ENCODE measurements at places on chromosomes 4 and X.

DNA sequence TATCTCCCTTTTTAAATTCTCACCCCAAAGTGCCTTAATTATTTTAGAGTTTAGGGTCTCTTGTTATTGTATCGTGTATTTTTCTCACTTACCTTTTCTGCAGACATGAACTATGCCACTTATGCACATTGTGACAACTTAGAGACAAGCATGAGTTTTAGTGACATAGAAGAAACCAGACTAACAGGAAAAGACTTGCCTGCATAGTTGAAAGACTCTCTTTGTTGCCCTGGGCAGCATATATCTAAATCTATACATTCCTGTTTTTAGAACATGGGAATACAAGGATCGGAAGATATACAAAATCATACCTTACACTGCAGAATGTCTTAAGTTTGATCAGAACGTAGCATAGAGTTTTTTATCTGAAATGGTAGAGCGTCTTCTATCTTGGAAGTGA is 45.1 kb upstream of the ANKRD17 start:
- no peak for DNase-seq

GRCh38 chr4:30727409-30727808 is 7.2 kb downstream of the PCDH7 start:
- no peak for DNase-seq

- no peak for DNase-seq
Observed at GRCh38 chr4:52713456-52713937, 37.7 kb downstream of the ERVMER34-1 start.

GRCh38 chr4:28432348-28433025 is 1571.8 kb downstream of the STIM2 start:
- DNase-seq = no peak

- DNase-seq = no peak
Observed at GRCh38 chrX:153387345-153387744, 13.8 kb downstream of the PNMA6E start.

GRCh38 chr4:74206088-74206825 is 48.3 kb downstream of the MTHFD2L start:
- DNase-seq = no peak

DNA sequence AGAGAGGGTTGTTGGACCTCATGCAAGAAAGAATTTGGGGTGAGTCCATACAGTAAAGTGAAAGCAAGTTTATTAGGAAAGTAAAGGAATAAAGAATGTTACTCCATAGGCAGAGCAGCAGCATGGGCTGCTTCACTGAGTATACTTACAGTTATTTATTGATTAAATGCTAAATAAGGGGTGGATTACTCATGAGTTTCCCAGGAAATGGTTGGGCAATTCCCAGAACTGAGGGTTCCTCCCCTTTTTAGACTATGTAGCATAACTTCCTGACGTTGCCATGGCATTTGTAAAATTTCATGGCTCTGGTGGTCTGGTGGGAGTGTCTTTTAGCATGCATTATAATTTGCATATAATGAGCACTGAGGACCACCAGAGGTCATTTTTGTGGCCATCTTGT is 16.7 kb downstream of the PPP4R3C start:
- no peak for DNase-seq

DNA sequence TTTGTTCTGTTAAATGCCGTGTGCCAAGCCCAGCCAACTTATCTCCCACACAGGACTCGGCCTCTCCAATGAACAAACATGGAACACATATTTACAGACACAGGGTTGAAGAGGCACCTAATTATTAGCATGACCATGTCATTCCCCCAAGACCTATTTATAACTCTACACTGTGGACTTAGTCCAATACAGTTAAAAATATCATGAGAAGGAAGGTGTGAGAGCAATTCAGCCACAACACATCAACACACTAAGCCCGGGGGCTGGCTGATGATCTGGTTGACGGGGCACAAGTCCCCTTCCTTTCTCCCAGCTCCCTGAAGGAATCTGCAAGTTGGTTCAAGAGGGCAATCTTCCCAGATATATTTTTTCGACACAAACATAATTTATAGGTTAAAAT is 28.1 kb downstream of the MANBA start:
- DNase-seq = no peak

Data from activated gamma-delta T cell treated with anti-CD3 and anti-CD28 coated beads, Interleukin-2, amount 50 U/mL, for 16 hours (primary cell).